Activated CD4-positive, alpha-beta T cell treated with anti-CD3 and anti-CD28 coated beads, Interleukin-2, amount 50 U/mL, for 24 hours (primary cell): ENCODE measurements at places on chromosomes 7 and 10.

DNA sequence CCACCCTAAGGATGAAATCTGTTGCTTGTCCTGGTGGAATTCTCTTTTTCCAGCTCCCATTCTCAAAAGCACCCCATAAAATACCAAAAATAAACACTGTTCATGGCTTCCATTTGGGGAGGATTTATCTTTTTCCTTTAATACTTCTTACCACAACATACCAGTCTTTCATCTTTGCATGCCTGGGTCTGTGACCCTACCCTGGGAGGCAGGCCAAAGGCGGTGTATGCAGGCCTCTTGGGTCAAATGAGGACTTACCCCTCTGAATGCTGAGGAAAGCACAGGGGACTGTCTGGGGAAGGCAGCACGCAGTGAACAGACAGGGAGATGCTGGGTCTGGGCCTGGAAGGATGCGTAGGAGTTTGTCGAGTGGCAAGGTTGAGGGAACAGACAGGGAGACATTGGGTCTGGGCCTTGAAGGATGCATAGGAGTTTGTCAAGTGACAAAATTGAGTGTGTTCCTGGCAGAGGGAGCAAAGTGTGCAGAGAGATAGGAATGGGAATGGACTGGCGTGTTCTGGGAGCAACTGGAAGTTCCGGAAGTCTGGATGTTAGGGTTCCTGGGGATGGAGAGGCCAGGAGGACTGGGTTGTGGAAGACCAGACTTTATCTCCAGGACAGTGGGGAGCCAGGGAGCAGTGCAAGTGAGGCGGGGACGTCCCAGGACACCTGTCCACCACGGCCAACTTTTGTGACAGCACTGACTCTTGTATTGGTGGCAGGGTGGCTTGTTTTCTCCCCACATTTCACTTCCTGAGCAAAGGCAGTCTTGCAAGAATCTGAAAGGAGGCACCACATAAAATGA, 40.8 kb downstream of the MYL10 start:
- DNase-seq: no peak

DNA sequence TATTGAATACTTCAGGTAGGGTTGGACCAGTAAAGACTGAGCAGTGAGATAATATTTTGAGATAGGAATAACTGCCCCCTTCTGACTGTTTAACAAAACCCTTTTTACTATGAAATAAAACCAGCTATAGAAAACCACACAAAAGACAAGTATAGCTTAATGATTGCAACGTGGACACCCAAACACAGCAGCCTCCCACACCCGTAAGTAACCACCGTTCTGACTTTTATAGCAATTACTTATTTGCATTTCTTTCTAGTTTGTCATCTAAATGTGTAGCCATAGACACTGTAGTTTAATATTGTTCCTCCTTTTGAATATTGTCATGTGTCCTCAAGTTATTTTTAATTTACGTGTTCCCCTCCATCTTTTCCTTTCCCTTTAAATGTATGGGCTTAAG, 42.9 kb upstream of the SYPL1 start:
- no peak for DNase-seq

GRCh38 chr10:95784279-95784913, 28.4 kb downstream of the ENTPD1 start:
- no peak for DNase-seq

DNA sequence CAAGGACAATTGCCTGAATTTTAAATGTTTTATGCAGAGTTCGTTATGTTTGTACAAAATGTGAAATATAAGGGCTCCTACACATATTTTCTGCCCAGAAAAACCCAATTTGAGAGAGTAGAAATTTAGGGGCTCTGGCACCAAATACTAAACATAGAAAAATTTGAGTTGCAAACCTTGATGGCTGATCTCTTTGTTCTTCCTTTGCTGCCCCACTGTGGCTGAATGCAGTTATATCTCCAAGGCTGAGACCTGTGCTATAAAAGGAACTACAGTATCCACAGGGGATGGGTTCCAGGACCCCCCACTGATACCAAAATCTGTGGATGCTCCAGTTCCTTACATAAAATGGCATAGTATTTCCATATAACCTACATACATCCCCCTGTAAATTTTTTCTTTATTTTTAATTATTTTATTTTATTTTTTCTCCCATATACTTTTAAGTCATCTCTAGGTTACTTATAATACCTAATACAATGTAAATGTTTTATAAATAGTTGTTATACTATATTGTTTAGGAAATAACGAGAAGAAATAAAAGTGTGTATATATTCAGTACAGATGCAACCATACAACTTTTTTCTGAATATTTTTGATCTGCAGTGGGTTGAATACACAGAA, 22.5 kb downstream of the CFAP43 start:
- peak; percentile 18 for DNase-seq

- DNase-seq: no peak
Measured at GRCh38 chr10:24901686-24902399, 50.6 kb downstream of the PRTFDC1 start.

GRCh38 chr10:28250782-28251181, 52.1 kb downstream of the MPP7 start:
- no peak for DNase-seq

DNA sequence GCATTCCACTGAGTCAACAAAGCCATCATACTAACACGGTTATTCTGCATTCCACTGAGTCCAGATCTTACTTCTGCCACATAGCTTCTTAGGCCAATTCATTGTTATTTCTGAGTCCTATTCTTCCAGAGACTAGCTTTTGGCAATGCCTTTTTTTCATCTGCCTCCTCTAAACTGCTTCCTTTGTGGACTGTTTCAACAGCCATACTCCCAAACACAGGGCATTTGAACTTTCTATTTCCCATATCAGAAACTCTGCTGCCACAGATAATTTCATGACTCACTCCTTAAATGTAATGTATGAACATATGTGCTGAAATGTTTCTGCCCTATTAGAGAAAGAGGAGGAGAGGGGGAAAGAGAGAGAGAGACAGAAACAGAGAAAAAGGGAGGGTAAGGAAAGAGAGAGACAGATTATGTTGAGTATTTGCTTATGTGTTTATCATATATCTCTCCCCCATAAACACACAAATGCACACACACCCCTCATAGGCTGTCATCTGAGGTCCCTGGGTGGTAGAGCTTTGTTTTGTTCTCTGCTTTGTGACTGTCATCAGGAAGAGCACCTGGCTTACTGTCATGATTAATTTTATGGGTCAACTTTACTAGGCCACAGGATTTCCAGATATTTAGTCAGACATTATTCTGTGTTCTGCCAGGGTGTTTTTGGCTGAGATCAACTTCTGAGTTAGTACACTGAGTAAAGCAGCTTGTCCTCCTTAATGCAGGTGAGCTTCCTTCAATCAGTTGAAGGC, 308.0 kb upstream of the KCND2 start:
- DNase-seq: no peak

DNA sequence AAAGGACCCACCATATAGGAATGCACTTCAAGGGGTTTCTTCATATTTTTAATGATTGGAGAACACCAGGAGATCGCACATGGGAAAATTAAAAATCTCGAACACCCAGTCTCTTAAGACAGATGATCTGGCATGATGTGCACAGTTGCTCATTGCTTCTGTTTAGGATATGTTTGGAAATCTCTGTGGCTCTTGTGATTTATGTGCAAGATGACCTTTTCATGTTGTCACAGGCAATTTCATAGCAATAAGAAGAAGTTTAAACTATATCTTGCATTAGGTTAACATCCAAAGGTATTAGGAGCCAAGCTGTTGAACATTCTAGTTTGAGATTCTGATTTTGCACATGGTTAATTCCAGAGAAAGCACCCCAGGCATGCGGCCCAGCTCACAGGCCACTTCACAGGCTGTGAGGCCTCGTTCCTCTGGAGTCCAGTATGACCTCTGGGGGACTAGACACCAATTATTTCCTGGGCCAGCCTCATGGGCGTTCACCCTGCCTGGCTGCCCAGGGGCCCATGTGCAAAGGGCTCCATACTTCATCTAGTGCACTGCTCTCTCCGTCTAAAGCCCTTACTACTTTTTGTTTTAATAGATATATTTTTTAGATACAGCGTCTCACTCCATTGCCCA, 28.4 kb downstream of the CAMK1D start:
- no peak for DNase-seq

DNA sequence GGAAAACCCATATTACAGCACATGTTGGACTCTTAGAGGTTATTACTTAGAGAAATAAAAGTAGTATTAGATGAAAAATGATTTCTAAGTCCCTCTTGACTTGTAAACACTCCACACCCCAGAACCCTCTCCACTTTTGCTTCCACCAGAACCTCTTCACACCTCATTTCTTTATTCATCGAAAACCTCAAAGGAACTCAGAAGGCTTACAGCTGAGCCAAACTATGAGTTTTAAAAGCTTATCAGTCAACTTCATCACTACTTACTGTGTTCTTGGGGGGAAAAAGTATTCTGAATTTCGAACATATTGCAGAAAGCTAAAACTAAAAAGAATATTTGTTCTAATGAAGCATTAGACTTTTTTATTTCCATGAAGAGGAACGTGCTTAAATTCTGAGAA, 547.8 kb upstream of the STEAP1 start:
- no peak for DNase-seq

GRCh38 chr10:47165168-47165710, 134.8 kb upstream of the GDF10 start:
- no peak for DNase-seq

- DNase-seq: no peak
Measured at GRCh38 chr10:70908406-70909296, 20.3 kb upstream of the PCBD1 start.

- DNase-seq: no peak
Measured at GRCh38 chr7:17472939-17473338, 174.5 kb downstream of the AHR start.

DNA sequence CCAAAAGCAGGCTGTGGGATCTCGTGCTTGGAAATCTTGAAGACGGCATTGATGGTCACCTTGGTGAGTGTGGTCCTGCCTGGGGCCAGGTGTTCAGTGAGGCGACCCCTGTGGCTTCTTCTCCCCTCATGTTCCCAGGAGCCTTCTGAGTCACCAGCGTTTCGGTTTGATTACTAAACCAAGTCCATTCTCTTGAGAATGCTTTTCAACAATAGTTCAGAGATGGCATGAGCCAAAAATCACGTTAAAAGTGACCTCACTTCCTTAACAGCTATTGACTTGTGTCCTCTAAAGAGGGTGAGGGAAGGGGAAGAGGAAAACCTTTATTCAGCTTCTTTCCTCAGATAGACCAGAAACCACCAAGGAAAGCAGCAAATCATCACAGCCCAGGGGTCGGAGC, 315.2 kb downstream of the GATA3 start:
- DNase-seq: no peak

- no peak for DNase-seq
Measured at GRCh38 chr10:131320860-131321604, 9.5 kb upstream of the TCERG1L start.

DNA sequence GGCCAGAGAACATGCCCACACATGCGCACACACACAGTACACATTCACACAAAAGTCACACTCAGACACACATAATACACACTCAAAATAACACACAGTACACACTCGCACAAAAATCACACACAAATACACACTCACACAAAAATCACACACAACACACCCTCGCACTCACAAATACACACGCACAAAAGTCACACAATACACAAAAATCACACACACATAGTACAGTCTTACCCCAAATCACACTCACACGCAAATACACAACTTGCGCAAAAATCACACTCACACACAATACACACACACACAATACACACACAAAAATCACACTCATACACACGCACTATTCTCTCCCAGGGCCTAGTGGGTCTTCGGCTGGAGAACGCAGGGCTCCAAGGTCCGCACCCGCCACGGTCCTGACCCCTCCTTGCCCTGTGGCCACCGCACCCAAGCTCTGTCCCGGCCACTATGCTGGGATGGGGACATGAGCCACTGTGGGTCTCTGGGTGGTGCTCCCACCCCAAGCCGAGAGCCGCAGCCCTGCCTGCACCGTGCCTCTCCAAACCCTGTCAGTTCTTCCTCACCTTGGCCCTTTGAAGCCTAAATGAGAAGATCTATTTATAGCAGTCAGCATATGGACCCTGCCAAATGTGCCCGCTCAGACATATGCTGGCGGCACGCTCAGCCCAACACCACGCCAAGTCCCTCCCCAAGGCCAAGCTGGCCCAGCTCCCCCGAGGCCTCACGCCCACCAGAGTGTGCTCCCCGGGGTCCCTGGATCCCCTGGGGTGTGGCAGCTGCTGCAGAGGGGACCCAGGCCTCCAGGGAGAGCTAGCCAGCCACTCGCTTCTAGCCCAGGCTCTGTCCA, 55.9 kb downstream of the ELFN1 start:
- no peak for DNase-seq

DNA sequence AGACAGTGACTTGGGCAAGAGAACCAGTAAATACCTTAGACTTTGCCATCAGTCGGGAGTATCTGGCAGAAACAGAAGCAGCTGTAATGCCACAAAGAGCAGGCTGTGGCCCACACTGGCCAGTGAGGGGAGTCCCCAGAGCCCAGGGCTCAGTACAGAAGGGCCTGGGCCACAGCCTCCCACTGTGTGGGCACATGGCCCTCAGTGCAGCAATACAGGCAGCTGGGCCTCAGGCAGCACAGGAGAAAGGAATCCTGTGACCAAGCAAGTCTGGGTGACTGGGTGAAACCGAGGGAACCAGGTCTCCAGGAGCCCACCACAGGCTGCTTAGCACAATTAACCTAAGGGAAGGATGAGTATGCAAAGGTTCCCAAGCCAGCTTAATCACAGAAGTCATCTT, 14.0 kb downstream of the WDR91 start:
- no peak for DNase-seq

DNA sequence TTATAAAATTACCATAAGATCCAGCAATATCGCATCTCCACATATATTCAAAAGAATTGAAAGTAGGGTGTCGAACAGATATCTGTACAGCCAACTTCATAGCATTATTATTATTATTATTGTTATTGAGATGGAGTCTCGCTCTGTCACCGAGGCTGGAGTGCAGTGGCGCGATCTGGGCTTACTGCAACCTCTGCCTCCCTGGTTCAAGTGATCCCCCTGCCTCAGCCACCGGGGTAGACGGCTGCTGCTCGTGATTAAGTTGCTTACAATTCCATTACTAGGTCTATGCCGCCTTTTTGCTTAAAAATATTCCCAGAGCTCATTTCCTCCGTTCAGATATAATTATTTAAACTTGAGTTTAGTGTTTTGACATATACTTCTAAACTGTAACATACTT, 19.8 kb upstream of the USP6NL start:
- DNase-seq: no peak

DNA sequence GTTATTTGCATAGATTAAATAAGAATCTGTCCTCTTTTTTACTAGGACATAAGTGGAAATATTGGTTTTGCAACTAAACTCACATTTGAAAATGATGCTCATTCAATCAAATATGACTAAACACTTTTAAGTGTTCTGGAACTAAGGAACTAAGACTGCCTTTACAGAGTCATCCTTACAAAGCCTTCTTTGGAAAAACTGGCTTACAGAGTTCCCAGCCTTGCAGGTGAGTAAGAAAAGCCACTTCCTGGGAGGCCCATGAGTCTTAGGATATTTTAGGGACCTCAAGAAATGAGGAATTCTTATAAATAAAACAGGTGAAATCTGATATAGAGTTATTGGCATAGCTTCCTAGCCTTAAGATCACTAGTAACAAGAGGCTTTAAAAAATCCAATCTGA, 135.5 kb downstream of the ALOX5 start:
- no peak for DNase-seq

DNA sequence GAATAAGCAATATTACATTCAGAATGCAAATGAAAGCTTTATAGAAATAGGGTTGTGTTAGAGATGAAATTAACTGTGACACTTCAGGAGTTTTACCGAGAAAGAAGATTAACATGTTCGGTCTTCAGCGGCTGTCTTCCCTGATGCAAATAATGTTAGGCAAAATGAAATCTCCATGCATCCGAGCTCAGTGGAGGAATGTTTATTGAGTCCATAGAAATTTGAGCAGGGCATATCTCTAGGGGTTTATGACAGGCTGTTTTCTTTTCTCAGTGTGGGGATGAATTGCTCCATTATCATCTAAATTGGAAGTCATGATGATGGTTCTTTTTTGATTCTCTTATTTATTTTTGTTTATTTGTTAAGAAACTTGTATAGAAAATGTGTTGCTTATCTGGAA, 31.7 kb downstream of the DYNC1I1 start:
- no peak for DNase-seq
